ENCODE measurements at places on chromosomes 5 and 9.

DNA sequence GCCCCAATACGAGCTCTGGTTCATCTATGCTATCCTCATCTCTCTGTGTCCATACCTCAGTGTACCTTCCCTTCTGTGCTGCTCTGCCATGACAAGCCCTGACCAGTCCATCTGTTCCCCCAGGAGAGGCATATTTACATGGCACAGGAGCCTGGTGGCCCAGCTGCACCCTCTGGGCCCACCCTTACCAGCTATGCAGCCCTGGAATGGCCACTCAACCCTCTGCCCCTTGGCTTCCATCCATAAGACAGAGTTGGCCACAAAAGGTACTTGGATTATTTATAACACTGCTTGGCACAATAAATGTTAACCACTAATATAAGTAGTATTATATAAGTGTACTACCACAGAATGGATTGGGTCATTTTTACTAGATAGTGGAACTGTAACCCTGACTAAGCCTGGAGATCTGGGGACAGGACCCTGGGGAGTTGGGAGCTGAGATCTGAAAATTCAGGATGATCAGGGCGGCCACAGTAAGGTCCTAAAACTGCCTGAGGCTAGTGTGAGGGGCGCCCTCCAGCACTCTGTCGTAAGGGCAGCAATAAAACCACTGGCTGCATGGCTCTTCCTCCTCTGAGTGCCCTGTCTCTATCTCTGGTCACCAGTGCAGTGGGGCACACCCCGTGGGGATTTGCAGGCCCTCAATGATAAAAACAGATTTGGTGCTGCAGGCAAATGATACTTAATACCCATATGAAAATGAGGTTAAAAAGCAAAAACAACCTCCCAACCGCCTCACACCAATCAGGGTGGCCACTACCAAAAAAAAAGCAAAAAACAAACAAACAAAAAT lies 65.8 kb downstream of the SEMA4D start:
- no peak for DNase-seq

DNA sequence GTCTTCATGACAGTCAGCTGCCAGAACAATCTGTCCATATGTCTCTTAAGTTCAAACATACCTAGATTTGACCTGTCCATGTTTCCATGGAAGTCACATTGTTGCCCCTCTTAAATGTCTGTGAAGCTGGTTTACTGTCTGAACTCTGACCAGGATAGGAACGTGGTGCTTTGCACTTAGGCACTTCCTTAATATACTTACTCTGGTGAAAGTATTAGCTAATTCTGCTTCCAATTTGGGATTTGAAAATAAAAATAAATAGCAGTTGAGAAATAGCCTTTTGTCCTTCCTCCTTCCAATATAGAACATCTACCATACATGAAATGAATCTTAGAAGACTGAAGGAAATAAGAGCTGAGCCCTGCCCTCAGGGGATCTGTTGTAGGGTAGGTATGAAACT lies 524.5 kb upstream of the CLINT1 start:
- no peak for DNase-seq

GRCh38 chr5:146533260-146533857 lies 17.4 kb upstream of the GPR151 start:
- DNase-seq = peak; percentile 50

DNA sequence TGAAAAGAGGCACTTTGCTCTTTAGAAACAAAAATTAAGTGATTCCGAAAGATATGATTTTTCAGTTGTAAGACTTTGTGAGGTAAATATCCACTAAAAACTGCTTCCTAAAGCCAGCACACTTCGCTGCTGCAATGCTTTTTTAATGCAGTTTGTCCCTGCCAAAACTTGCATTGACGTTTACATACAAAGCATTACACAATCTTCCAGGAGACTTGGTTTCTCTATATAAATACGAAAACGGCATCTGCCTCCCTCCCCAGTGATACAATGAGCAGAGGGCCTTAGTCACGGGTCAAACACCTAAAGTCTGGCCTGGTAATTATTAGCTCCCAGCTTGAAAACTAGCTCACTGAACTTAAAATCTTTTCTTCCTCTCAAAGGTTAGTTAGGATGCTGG lies 170.7 kb downstream of the TSSK1B start:
- no peak for DNase-seq

GRCh38 chr5:168608386-168608785 lies 29.2 kb upstream of the PANK3 start:
- DNase-seq = no peak

- peak; percentile 30 for DNase-seq
These were observed 32.3 kb downstream of the TNPO1 start for GRCh38 chr5:72848474-72849428.

DNA sequence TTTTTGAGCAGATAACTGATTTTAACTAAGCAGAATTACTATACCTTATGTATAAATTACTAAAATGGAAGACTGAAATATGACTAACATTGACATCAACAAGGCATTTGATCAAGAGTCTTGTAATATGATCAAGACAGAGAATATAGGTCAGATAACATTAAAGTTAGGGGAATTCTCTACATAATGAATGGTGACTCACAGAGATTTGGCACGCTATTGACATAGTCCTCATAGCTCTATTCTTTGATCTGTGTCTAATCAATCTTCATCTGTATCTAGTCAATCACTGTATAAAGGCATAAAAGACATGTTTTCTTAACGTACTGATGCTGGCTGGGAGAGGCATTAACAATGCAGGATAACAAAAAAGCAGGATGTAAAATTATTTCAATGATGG lies 17.4 kb downstream of the ABITRAM start:
- DNase-seq = no peak

DNA sequence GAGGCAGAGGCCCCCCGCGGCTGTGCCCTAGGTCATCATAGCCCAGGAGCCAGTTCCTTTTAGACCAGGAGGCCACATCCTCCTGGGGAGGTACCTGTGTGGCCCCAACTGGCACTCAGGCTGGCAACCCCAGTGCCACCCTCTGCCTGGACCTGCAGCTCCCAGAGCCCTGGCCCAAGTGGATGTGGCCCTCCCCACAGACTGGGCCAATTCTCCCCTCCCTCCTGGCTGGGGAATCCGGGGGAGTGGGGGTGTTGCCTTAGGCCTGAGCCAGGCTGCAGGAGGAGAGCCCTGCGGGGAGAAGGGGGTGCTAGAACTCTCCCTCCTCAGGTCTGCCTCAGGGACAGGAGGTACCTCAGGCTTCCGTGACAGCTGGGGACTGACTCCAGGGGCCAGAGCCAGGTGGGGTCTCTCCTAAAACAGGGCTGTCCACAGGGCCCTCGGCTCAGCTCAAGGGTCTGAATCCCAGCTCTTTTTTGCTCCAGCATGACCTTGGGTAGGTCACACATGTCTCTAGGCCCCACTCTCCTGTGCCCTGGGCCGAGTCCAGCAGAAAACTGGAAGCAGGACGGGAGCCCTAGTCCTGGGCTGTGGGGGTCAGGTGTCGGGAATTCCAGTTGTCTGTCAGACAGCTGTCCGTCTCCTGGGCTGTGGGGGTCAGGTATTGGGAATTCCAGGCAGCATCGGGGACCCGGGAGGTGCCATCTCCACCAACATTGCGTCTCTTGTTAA lies 9.6 kb downstream of the DNLZ start:
- no peak for DNase-seq

DNA sequence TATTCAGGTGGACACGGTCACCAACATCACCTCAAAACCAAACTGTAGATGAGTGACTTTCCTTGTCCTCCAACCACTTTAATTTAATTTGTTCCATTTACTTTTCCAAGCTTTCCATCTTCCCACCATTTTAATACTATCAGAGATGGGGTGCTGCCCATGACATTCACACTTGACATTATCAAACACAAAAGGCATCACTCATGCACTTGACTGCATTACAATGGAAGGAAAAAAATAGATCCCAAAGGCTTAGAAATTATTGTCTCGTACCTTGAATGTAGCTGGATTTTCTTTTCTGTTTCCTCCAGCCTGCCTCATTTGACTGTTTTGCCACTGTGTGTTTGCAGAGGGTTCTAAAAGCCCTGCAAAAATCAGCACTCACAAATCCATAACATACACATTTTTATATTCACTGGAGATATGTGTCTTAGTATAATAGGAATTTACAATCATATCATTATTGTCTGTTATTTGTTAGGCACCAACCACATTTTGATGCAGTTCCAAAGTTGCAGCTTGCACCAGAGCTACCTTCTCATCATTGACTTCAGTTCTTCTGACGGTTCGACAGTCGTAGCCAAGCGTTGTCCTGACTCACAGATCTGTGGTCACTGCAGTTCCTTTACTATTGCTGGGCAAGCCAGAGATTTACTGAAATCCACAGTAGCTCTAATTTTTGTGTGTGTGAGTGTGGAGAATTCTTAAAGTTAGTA lies 712.3 kb upstream of the WWC1 start:
- no peak for DNase-seq

DNA sequence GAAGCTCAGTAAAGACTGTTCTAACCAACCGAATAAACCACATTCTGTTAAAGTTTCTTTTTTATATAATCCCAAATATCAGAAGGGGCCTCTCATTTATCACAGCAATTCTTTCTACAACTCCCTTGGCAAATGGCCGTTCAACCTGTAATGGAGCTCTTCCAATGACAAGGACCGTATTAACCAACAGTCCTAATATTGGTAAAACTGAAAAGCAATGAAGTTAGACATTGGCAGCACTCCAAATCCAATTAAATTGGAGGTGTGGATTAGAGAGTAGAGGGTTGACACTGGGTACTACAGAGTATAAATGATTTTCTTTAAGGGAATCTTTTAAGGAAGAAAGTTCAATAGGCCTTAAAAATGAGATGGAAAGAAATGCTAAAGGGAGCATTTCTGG lies 842 bp downstream of the TMED7 start:
- DNase-seq = no peak

GRCh38 chr9:95458666-95459065 lies 58.1 kb downstream of the PTCH1 start:
- no peak for DNase-seq

- no peak for DNase-seq
These were observed 107.1 kb downstream of the PALM2AKAP2 start for GRCh38 chr9:109887079-109887478.

- DNase-seq = no peak
These were observed 105.1 kb downstream of the FBN2 start for GRCh38 chr5:128432913-128433440.

GRCh38 chr5:117973785-117974184 lies 1014.6 kb downstream of the DTWD2 start:
- DNase-seq = no peak

GRCh38 chr5:153523211-153523610 lies 32.7 kb downstream of the GRIA1 start:
- no peak for DNase-seq

GRCh38 chr5:177608243-177609075 lies 8.5 kb downstream of the B4GALT7 start:
- no peak for DNase-seq

DNA sequence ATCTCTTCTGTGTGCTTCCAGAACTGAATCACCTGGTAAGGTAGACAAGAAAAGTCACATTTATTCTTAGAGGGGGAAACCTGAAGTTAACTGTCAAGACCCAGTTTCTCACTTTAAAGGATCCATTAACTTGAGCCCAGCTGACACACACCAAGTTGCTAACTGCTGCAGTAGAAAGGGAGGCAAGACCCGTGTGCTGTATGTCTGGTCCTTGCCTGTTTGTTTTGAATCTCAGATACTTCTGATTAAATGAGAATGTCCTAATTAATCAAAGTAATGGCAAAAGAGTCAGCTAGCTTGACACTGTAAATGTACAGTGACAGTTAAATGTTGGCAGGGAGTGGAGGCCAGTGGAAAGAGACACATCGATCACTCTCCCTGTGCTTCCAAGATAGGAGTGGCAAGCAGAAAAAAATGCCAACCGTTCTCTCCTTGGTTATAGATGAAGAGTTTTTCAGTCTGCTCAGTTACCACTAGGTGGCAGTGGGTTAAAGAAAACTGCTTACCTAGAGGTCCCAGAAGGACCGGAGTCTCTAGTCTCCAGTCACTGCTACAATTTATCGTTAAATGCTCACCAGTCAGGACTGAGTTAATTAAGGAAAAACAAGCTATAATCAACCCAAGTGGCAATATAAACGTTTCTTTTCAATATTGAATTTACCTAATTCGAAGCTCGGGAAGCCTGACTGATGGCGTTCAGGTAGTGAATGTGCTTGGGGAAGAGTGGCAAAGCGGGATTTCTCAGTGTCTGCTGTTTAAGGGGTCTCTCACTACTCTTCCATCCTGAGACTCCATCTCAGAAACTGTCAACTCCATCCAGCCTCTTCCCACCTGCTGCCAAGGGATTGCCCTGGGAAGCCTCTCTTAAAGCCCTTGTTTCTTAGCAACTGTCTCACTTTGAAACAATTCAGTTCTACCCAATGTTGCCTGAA lies 18.4 kb downstream of the LSM11 start:
- no peak for DNase-seq

GRCh38 chr9:82996941-82997340 lies 66.0 kb downstream of the RASEF start:
- DNase-seq = no peak

GRCh38 chr9:84761137-84761808 lies 91.7 kb downstream of the NTRK2 start:
- DNase-seq = no peak

- DNase-seq = no peak
These were observed 4.6 kb upstream of the CTNNA1 start for GRCh38 chr5:138748630-138749081.

DNA sequence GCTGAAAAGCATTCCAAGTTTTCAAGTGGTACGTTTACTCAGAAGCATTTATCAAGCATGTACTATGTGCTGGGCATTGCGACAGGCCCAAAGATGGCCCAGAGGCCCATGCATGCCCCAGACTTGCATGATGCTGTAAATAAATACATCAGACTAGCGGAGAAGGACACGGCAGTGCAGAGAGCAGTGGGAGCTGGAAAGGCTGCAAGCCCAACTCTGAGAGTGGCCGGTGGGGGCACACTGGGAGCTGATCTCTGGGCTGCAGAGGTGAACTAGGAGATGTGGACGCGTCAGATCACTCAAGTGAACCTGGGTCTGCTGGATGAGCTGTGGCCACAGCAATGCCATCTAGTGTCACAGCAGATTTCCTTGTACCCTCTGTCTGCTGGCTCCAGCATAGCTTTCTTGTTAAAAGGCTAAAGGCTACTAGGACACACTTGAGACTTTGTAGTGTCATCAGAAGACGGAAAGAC lies 246.9 kb downstream of the FANCC start:
- no peak for DNase-seq

- DNase-seq = no peak
These were observed 26.4 kb upstream of the TMEM171 start for GRCh38 chr5:73093943-73094342.

DNA sequence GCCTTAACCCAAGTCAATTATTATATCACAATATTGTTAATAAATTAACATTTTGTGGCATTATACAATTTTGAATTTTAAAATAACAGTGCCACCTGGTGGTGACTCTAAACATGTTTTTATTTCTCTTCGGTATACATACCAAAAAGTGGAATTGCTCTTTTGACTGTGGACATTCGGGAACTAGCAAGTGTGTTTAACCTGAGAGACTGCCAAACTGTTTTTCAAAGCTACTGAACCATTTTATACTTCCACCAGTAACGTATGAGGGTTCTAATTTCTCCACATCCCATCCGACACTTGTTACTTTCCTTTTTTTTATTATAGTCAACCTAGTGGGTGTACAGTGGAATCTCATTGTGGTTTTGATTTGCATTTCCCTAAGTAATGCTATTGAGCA lies 18.3 kb upstream of the HSDL2 start:
- no peak for DNase-seq

All from CD4-positive, alpha-beta T cell (primary cell).